ENCODE measurements at places on chromosomes 7 and 10. TPM values are rescaled to one million over a fixed set of nuclear protein-coding genes. Genes with fewer than 3 reads are reported as not detected.

CTTNBP2 gene
- total RNA-seq: 0.78 TPM

GARIN1A gene
- 4.0 TPM for total RNA-seq

INA gene
- total RNA-seq: not detected

UBTD1 gene
- 26.2 TPM for total RNA-seq

NACAD gene
- total RNA-seq: 3.6 TPM

FAM25G gene
- total RNA-seq: not detected

LRRC18 gene
- total RNA-seq: not detected

MOGAT3 gene
- not detected for total RNA-seq

Data from heart right ventricle (tissue), 16 donors.